ENCODE measurements at places on chromosomes 5 and 9.

GRCh38 chr5:80343067-80343466, 23.3 kb downstream of the SPZ1 start:
- DNase-seq = no peak

DNA sequence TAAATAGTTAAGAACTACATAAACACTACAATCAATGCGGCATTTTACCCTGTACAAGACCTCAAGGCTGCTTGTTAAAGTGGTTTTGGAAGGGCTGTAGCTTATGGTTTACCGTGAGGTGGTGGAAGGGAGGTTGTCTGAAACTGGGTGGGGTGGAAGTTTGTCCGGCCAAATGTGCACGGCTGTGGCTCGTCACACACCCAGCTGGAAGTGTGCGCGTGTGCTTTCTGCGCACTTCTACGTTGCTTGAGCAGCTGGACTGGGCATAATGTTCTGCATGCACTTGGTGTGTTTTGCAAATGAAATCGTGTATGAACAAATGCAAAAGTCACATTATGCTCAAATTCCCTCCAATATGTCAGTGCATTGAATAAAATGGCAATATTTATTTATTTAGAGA, 17.4 kb upstream of the FLT4 start:
- DNase-seq = no peak

DNA sequence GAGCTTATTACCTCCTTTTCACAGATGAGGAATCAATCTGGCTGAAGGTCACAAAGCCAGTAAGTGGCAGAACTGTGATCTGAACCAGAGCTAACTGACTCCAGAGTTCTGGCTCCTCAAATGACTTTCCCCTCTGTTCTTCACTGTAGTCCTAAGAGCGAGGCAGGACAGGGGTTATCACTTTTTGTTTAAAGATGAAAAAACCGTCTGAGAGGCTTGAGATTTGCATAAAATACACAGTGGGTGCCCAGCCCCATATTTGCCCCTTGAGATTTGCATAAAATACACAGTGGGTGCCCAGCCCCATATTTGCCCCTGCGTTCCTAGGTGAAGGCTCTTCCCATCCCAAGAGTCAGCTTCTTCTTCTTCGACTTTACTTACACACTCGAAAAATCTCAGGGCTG, 667 bp downstream of the FBXO10 start:
- DNase-seq = no peak

GRCh38 chr5:61416420-61416819, 84.4 kb downstream of the ZSWIM6 start:
- no peak for DNase-seq

DNA sequence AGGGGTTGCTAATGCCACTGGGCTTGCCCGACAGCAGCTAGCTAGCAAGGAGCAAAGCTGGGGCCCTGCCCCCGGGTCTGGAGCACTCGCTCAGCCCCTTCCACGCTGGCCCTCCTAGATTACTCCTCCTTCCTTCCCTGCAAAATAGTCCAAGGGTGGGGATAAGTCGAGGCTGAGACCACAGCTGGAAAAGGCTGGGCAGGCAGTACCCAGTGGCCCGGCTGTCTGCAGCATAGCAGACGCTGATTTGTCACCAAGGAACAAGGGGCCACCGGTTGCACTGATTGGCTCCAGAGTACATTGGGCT, 73.9 kb downstream of the ADAMTS2 start:
- no peak for DNase-seq

DNA sequence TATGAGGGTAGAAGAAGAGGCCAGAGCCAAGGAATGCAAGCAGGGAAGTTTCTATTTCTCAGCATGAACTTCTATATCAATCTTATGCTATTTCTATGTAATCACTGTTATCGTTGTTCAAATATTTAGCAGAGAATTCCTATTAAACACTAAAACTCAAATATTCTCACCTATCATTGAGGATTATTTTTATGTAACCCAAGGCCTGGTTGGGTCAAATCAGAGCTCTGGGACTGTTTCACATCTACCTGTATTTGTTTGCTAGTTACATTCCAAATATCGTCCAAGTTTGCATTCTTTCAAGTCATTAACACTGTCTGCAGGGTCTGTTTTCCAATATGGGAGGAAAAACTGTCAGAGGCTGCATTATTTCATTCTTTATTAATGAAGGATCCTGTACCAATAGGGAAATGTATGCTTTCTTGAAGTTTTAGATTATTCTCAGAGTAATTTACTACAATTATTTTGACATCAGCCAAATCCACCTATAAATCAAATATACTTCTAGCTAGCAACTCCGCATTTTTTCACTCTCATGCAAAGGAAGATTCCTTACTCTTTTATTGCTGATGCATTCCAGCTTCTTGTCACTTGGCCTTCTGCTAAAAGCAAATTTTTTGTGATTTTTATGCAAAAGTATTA, 52.2 kb downstream of the LURAP1L start:
- DNase-seq = no peak

DNA sequence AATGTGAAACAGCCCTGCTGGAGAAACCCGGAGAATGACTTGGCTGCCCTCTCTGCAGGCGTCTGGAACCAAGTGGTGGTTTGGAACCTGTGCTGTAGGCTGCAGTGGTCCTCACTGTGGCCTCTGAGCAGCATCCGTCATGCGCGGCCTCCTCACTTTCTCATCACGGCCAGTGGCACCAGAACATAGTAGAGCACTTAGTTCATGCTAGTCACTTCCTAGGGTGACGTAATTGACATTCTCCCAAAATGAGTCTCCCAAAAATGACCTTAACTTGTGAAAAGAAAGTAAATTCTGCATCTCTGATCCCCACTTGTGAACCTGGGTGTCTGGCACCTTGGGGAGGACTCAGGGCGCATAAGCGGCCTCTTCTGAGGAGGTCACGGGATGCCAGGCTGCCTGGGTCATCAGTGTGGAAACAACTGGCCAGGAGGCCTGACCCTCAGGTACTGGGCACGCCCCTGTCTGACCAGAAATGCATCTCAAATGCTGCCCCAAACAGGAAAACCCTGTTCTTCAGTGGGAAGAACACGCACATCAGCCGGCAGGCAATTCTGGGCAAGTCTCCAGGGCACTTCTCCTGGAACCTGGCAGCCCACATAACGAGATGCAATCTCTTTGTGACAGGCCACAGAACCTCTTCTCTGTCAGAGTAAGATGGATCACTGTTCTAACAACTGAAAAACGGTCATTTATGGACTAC, 36.6 kb upstream of the SPTLC1 start:
- DNase-seq = no peak

DNA sequence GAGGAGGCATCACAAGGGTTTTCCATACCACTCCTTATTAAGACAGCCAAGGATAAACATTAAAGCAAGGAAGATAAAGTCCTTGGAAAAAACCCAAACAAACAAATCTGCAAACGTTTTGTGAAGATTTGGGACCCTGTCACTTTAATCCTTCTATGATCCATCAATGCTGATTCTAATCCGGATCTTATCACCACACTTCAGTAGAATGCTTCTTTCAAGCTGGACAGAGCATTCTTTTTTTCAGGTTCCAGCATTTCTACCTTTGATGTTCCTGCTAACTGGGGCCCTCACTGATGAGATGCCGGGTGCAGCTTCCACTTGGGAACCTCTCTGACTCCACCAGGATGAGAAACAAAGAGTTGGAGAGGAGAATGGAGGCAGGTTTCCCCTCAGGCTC, 132.8 kb upstream of the SHB start:
- no peak for DNase-seq

- no peak for DNase-seq
Observed at GRCh38 chr5:149687486-149688168, 42.5 kb upstream of the PPARGC1B start.

GRCh38 chr9:110520120-110520701, 59.3 kb downstream of the SVEP1 start:
- no peak for DNase-seq

GRCh38 chr9:6915635-6916034, 157.9 kb downstream of the KDM4C start:
- DNase-seq = no peak

DNA sequence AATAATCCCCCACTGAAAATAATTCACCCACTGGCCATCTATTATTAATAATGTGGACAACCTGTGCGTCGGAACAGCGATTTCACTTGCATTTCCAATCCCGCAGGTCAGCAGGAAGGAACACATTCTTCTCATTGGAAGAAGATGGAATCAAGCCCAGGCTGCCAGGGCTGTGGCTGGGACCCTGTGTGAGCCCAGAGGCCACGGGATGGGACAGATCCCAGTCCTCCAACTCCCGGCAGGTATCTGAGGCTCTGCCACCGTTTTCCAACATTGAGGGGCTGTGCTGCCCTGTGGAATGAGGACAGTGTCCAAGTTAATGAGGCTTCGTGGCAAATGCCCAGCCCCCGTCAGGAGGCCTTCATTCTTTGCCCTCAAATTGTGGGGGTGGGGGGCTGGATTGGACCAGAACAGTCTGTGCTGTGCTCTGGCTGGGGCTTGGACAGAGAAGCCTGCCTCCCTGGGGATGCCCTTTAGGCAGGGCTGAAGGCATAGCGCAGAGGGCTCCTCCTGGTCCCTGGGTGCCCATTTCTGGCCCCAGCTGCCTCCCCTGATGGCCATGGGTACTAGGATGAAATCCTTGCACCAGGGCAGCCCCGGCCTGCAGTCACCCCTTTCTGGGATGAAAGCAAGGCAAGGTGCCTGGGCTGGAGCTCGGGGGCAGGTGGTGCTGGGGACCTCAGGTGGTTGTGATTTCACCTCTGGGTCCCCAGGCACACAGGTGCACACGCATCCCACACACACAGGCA, 195.0 kb upstream of the PPP1R26 start:
- DNase-seq = no peak

DNA sequence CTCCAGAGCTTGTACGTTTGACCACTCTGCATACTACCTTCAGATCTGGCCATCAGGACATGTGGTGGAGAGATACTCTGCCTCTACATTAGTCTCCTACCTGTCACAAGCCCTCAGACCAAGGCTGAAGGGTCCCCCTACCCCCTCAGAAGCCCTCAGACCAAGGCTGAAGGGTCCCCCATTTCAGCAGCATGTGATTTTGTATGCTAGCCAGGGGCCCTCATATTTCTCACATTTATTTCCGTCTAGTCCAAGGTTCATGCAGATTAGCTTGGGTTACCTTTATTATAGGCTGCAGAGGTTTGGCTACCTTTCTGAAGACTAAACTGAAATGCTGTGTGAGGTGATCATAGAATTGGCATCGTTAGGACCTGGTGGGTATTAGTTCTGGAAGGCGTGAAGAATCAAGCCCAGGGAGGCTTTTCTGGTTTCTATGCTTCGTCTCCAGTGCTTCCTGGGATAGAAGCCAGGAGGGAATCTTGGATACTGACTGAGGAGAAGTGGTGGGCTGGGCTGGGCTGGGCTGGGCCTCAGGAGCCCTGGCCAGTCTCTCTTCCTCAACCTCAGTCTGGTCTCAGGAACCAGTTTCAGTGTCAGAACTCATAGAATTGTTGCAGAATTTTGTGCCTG, 2.8 kb downstream of the SMIM32 start:
- DNase-seq = no peak

- DNase-seq = no peak
Observed at GRCh38 chr5:122434205-122434970, 122.4 kb downstream of the SNCAIP start.
